ENCODE measurements at places on chromosomes 4 and X. TPM values are rescaled to one million over a fixed set of nuclear protein-coding genes. Genes with fewer than 3 reads are reported as not detected.

MAGEB1 gene
- total RNA-seq: not detected

RAB9B gene
- 0.62 TPM for total RNA-seq

EPHA5 gene
- total RNA-seq: not detected

MID1 gene
- total RNA-seq: 0.34 TPM

STIM2 gene
- total RNA-seq: 37.1 TPM

MAGED4B gene
- 0.73 TPM for total RNA-seq

- H3K27me3 ChIP-seq: no peaks in the 10 kb centered on the region
- peak within 1 kb of the TSS; percentile 94 for H3K4me3 ChIP-seq
- peaks cover 37% of the 10 kb centered on the region for H3K36me3 ChIP-seq
- DNase-seq: peak; percentile 74
- peak within 1 kb of the TSS; percentile 95 for H3K27ac ChIP-seq
Observed at GRCh38 chrX:155070975-155071693, at the start of the genes BRCC3, CMC4 and MTCP1. TSS of gene BRCC3 (plus strand) at chrX:155071508. CDS start at chrX:155071528, 20 bp downstream. TSS of gene CMC4 (minus strand) at chrX:155071136. CDS start at chrX:155064023, 7,113 bp downstream. TSS of gene MTCP1 (minus strand) at chrX:155071136. CDS start at chrX:155066010, 5,126 bp downstream.

GRCh38 chrX:10512258-10512657 lies 108.1 kb downstream of the MID1 start:
- H3K36me3 ChIP-seq: no peaks in the 10 kb centered on the region
- no peak overlapping the region for H3K4me3 ChIP-seq

- H3K27ac ChIP-seq: no peak overlapping the region
- no peaks in the 10 kb centered on the region for H3K36me3 ChIP-seq
- H3K27me3 ChIP-seq: peaks cover 12% of the 10 kb centered on the region
- no peak for DNase-seq
- no peak overlapping the region for H3K4me3 ChIP-seq
- H3K4me1 ChIP-seq: peaks cover 5% of the 10 kb centered on the region
Observed at GRCh38 chrX:149643496-149643895, 11.9 kb upstream of the TMEM185A start.

DNA sequence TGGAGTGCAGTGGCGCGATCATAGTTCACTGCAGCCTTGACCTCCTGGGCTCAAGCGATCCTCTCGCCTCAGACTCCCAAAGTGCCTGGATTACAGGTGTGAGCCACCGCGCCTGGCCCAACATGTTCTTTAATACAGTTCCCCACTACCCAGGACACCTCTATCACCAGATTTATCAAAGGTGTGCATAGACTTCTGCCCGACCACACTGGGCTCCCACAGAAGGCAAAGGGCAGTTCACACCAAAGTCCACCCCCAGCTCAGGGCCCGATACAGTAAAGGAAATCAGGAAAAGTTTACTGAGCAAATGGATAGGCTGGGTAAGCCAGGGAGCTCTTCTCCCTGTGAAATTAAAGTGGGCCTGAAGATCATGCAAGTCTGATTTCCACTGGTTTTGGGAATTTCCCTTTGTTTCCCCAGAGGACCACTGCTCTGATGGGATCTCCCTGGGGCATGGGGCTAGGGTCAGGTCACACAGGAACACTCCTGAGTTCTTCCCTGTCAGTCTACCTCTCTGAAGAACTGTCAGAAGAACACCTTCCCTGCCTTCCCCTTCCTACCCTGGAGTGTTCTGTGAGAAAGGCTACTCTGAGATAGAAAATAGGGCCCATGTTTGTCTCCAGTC lies 17.7 kb upstream of the PIM2 start:
- peak overlapping the region; percentile 99 for H3K27ac ChIP-seq
- H3K4me3 ChIP-seq: peak overlapping the region; percentile 71
- H3K36me3 ChIP-seq: peaks cover 60% of the 10 kb centered on the region
- no peak for DNase-seq
- H3K4me1 ChIP-seq: peaks cover 64% of the 10 kb centered on the region

DNA sequence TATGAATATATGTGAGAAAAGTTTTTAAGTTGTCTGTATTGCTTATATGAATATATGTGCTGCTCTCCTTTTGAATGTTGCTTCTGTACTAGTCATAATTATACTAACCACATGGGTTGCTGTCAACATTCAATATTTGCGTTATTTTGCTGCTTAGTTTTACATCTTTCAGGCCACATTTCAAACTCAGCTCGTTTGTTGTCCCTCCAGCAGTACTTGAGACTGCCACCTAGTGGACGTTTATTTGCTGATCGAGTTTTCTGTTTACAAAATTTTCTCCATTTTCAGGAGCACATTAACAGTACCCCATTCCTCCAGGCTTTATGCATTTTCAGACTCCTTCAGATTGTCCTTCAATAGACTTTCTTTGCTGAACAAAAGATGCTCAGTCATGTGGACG lies 75.8 kb downstream of the NUDT11 start:
- no peak overlapping the region for H3K4me3 ChIP-seq
- H3K27ac ChIP-seq: no peak overlapping the region
- H3K4me1 ChIP-seq: peaks cover 8% of the 10 kb centered on the region
- no peaks in the 10 kb centered on the region for H3K36me3 ChIP-seq
- no peak for DNase-seq
- H3K27me3 ChIP-seq: peaks cover 2% of the 10 kb centered on the region

DNA sequence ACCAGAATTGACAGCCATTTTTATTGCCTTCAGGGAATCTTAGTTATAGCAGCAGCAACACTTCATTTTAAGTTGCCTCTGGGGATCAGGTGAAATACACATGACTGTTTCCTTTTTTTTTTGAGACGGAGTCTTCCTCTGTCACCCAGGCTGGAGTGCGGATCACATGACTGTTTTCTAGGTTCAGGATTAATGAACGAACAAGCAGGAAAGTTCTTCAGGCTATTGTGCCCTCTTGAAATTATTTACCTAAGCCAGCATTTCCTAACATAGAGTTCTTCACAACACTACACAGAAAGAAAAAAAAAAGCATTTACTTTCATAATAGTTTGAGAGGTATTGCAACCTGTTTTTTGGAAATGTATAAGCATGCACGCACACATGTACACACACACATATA lies 2032.8 kb downstream of the PCDH7 start:
- no peaks in the 10 kb centered on the region for H3K36me3 ChIP-seq
- H3K4me3 ChIP-seq: no peak overlapping the region
- no peaks in the 10 kb centered on the region for H3K27me3 ChIP-seq
- H3K4me1 ChIP-seq: no peaks in the 10 kb centered on the region
- DNase-seq: no peak
- no peak overlapping the region for H3K27ac ChIP-seq

DNA sequence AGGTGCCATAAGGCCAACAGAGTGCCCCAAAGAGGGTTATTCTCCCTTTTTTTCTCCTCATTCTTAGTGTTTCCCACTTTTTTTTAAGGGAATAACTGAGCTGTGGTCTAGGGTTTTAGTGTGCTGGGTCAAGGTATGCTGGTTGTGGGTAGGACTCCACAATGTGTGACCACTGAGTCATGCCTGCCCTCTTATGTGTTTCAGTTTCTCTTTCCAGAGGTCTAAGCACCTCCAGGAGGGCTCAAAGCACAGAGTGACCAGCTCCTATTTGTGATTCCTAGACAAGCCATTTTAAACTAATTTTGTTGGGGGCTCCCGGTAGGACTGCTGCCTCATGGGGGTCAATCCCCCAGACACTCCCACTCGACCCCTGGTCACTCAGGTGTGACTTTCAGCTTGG lies 80.5 kb upstream of the GC start:
- no peak overlapping the region for H3K27ac ChIP-seq
- no peaks in the 10 kb centered on the region for H3K27me3 ChIP-seq
- no peak overlapping the region for H3K4me3 ChIP-seq
- no peaks in the 10 kb centered on the region for H3K4me1 ChIP-seq
- no peaks in the 10 kb centered on the region for H3K36me3 ChIP-seq

- peak; percentile 74 for DNase-seq
- peak overlapping the region; percentile 99 for H3K27ac ChIP-seq
- peak overlapping the region; percentile 84 for H3K4me3 ChIP-seq
- peaks cover 16% of the 10 kb centered on the region for H3K36me3 ChIP-seq
Observed at GRCh38 chrX:39854772-39855747, 242.7 kb downstream of the BCOR start.

DNA sequence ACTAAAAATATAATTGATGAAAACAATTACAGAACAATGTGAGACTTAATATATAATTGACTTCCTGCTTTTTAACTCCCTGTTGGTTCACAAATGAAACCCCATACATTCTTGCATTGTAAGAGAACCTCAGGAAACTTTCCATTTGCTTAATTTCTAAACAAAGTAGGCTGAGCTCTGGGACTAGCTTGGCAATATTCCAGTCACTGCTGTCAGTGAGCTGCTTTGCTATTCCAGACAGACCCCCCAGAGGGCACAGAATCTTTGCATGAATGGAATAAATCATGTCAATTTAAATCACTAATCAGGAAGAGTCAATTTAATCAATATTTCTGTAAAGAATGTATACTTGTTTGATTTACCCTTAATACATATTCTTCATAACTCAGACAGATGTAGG lies 110.6 kb downstream of the NEXMIF start:
- no peaks in the 10 kb centered on the region for H3K27me3 ChIP-seq
- no peaks in the 10 kb centered on the region for H3K36me3 ChIP-seq
- no peak for DNase-seq
- H3K4me3 ChIP-seq: no peak overlapping the region
- no peaks in the 10 kb centered on the region for H3K4me1 ChIP-seq
- H3K27ac ChIP-seq: no peak overlapping the region

GRCh38 chr4:38782452-38783108 lies at the start of gene TLR10:
TSS of gene TLR10 (minus strand) at chr4:38782990. CDS start at chr4:38775590, 7,400 bp downstream.
- peaks cover 14% of the 10 kb centered on the region for H3K27me3 ChIP-seq
- H3K36me3 ChIP-seq: no peaks in the 10 kb centered on the region
- no peak for DNase-seq
- H3K4me1 ChIP-seq: peaks cover 4% of the 10 kb centered on the region
- H3K4me3 ChIP-seq: no peak within 1 kb of the TSS

DNA sequence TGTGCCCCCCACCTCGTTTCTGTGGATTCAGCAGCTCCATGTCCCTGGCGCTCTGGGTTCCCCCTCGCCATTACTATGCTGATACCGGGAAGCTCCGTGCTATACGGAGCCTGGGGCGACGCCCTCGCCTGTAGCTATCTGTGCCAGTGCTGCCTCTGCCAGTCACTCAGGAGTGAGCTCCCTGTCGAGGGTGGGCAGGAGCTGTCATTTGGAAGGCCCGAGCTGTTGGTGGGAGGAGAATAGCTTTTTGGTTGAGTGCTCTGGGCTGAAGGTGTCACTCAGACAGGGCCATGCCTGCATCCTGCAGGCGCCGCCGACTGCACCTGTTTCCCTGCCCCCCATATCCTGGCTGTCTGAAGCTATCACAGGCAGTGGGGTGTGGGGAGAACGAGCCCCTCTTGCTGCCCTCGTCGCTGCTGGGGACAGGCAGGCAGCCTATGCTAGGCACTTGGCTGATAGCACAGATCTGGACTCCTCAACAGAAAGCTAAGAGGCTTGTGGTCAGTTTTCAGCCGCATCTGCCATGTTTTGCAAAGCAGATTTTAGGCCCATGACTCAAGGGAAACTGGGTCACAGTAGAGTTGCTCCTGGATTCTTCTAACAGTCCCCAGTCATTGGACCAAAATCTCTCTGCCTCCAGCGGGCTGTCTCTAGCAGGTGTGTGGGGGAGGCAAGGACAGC lies 31.8 kb downstream of the CPLX1 start:
- H3K4me3 ChIP-seq: no peak overlapping the region
- H3K36me3 ChIP-seq: no peaks in the 10 kb centered on the region
- no peak overlapping the region for H3K27ac ChIP-seq
- H3K4me1 ChIP-seq: peaks cover 12% of the 10 kb centered on the region
- peaks cover 41% of the 10 kb centered on the region for H3K27me3 ChIP-seq

DNA sequence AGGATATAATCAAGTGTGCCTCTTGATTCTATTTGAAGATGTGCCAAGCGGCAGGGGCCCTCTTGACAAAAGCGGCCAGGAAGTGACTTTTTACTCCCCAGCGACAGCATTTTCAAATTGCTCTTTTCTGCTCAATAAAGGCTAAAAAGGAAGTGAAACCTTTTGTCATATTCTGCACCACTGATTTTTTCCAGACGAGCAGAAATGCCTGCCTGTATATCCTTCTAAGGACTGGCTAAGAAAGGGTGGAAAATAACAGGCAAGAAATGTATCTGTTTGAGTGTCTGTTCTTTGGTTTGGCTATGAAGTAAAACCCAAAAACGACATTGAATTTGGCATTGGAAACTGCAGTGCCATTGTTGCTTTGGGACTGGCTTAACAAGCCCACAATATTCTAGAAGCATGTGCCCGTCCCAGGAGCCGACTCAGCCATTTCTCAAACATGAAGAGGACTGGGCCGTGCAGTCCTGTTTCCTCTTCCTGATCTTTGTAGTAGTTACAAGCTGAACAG lies 25.4 kb downstream of the TMSB4X start:
- DNase-seq: no peak
- H3K4me3 ChIP-seq: peak overlapping the region; percentile 66
- no peaks in the 10 kb centered on the region for H3K36me3 ChIP-seq
- H3K27me3 ChIP-seq: no peaks in the 10 kb centered on the region

DNA sequence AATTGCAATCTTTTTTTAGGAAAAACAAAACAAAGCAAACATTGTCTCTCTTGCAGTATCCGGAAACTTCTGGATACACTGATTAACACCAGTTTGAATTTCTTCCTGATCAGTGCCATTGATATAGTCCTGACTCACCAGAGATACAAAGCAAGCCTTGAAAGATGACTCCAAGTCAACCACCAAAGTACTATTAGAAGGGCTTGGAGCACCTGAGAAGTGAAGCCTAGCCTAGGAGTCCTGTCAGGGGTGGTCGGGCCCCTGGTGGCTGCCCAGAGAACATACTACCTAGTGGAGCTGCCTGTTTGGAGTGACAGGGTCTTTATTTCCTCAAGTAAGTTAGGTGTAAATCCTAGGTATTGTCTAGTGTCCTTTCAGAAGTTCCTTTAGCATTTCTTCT lies 593.2 kb downstream of the ZNF674 start:
- DNase-seq: no peak
- H3K27me3 ChIP-seq: no peaks in the 10 kb centered on the region
- H3K4me3 ChIP-seq: no peak overlapping the region
- no peak overlapping the region for H3K27ac ChIP-seq
- H3K4me1 ChIP-seq: peaks cover 8% of the 10 kb centered on the region

DNA sequence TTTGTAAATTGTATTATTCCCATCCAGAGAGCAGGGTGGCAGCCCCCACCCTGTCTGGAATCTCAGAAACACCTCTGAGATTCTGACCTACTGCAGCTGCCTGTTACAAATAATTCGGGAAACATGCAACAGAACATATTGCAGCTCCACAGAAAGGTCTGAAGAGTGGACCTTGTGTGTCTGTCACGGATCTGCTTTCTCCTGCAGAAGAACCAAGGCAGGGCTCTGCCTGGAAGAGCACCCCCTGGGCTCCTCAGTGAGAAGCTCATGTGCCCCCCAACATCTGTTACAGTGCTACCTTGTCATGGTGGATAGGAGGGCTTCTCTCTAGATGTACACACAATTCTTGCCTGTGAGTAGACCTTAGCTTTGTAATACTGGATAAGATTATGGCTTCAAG lies 286.6 kb upstream of the GATB start:
- H3K27ac ChIP-seq: no peak overlapping the region
- H3K27me3 ChIP-seq: peaks cover 27% of the 10 kb centered on the region
- DNase-seq: no peak
- H3K4me3 ChIP-seq: no peak overlapping the region
- H3K4me1 ChIP-seq: peaks cover 8% of the 10 kb centered on the region

DNA sequence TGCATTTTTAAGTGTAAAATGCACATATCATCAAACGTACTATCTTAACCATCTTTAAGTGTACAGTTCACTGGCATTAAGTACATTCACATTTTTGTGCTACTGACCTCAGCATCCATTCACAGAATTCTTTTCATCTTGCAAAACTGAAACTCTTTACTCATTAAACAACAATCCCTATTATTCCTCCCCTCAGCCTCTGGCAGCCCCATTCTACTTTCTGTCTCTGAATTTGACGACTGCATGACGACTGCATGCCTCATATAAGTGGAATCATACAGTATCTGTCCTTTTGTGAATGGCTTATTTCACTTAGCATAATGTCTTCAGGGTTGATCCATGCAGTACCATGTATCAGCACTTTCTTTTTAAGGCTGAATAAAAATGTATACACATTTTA lies 38.7 kb downstream of the CNKSR2 start:
- no peak overlapping the region for H3K27ac ChIP-seq
- H3K4me3 ChIP-seq: no peak overlapping the region
- DNase-seq: no peak
- peaks cover 22% of the 10 kb centered on the region for H3K36me3 ChIP-seq
- peaks cover 2% of the 10 kb centered on the region for H3K4me1 ChIP-seq

All from activated T-helper 2 cell treated with anti-CD3 and anti-CD28 coated beads, Interferon-gamma antibody, Interleukin-2, Interleukin-4, amounts not matched to agents 10 μg/mL and 5 μg/mL and 100 μg/mL, durations not matched to agents 14 hours and 24 hours and 36 hours (primary cell).